Ovary (tissue), 10 donors: ENCODE measurements at places on chromosomes 7 and 10. TPM values are rescaled to one million over a fixed set of nuclear protein-coding genes. Genes with fewer than 3 reads are reported as not detected.
A peak's percentile ranks its signal among the peaks of the same experiment; 100 is the strongest.

DNA sequence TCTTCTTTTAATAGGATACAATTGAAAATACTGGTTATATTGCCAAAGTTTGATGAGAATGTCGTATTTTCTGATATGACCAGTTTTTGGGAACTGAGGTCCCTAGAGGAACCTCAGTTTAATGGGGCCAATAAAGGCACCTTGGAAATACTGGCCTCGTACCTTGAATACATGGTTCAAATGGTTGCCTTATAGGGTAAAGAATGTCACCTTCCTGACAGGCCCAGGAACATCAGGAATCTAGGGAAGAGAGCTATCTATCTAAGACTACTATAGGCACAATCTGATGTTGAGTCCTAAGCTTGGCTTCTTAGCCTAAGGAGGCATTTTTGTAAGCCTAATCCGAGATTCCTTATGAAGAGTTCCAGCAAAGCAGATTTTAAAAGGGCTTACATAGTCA, 9.3 kb downstream of the SHTN1 start:
- no peaks in the 10 kb centered on the region for H3K36me3 ChIP-seq
- no peaks in the 10 kb centered on the region for H3K27me3 ChIP-seq
- H3K4me3 ChIP-seq = no peak overlapping the region
- no peak overlapping the region for H3K27ac ChIP-seq

Gene PRR15
- 10.5 TPM for total RNA-seq

GRCh38 chr7:43385856-43386255, 197.1 kb upstream of the STK17A start:
- no peaks in the 10 kb centered on the region for H3K27me3 ChIP-seq
- no peak overlapping the region for H3K4me3 ChIP-seq
- no peak overlapping the region for H3K27ac ChIP-seq
- H3K36me3 ChIP-seq = no peaks in the 10 kb centered on the region
- DNase-seq = no peak

GRCh38 chr10:114537736-114538135, 120.3 kb downstream of the ABLIM1 start:
- no peaks in the 10 kb centered on the region for H3K36me3 ChIP-seq
- peaks cover 21% of the 10 kb centered on the region for H3K4me1 ChIP-seq
- no peaks in the 10 kb centered on the region for H3K27me3 ChIP-seq
- no peak overlapping the region for H3K4me3 ChIP-seq
- no peak for DNase-seq

- no peaks in the 10 kb centered on the region for H3K4me1 ChIP-seq
- no peaks in the 10 kb centered on the region for H3K36me3 ChIP-seq
- no peak overlapping the region for H3K27ac ChIP-seq
- no peaks in the 10 kb centered on the region for H3K27me3 ChIP-seq
These were observed 30.3 kb upstream of the TPK1 start for GRCh38 chr7:144866189-144866588.

- no peak overlapping the region for H3K27ac ChIP-seq
- H3K27me3 ChIP-seq = no peaks in the 10 kb centered on the region
- no peaks in the 10 kb centered on the region for H3K36me3 ChIP-seq
- DNase-seq = peak; percentile 61
- peaks cover 2% of the 10 kb centered on the region for H3K4me1 ChIP-seq
These were observed 110.6 kb upstream of the EFCAB10 start for GRCh38 chr7:105691680-105692564.

- no peaks in the 10 kb centered on the region for H3K36me3 ChIP-seq
- H3K4me3 ChIP-seq = no peak overlapping the region
- no peak for DNase-seq
These were observed 6.3 kb upstream of the DDIT4 start for GRCh38 chr10:72267381-72267780.

DNA sequence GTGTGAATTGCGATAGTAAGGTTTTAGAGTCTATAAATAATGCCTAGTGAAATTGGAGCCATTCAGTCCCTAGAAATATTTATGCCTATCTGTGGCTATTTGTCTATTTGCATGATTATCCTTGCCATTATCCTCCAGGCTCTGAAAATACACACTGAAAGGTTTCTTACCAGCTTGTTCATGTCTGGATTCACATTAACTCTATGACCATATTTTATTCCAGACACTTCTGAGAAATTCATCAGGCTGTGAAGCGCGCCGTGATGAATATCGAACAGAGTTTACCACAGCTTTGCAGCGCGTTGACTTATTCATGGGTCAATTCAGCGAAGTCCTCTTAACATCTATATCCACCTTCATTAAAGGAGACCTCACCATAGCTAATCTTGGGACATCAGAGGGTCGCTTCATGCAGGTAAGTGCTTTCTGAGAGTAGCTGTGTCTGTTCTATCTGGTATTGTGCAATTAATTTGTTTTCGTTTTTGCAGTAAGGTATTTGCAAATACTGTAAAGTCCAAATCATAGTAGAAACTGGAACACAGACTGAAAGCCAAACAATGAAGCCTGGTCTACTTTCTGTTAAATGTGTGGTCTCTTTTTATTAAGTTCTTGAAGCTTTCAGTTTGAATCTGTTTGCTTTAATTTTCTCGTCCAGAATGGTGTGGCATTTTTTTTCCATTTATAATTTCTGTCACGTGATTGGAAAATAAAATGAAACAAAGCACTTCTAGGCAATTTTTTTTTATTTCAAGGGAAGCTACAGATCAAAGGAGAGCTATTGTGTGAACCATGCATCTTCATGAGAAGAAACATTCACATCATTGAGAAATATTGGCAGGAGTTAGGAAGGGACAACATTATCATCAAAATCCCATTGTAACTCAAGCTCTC, 59.7 kb downstream of the MET start:
- H3K36me3 ChIP-seq = no peaks in the 10 kb centered on the region
- no peaks in the 10 kb centered on the region for H3K4me1 ChIP-seq
- no peak overlapping the region for H3K27ac ChIP-seq
- no peak overlapping the region for H3K4me3 ChIP-seq
- DNase-seq = no peak
- no peaks in the 10 kb centered on the region for H3K27me3 ChIP-seq

DNA sequence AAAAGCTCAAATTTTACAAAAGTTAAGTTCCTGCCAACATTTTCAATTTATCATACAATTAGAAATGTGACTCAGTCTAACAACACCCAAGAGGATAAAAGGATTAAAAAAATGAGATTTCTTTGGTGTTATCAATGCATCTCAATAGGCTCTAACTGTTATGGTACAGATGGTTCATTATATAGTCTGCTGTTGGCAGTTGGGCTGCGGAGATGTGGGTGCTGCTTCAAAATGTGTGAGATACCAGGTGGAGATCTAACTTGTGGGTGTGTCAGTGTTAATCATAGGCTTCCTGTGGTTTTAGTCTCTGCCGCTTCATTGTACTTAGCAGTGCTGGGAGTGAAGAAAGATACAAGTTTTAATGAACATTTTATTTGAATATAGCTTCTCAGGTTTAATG, 231.2 kb downstream of the EXOC4 start:
- H3K27me3 ChIP-seq = no peaks in the 10 kb centered on the region
- no peak for DNase-seq
- no peaks in the 10 kb centered on the region for H3K4me1 ChIP-seq
- H3K36me3 ChIP-seq = no peaks in the 10 kb centered on the region
- no peak overlapping the region for H3K27ac ChIP-seq
- no peak overlapping the region for H3K4me3 ChIP-seq

- H3K4me3 ChIP-seq = no peak overlapping the region
- no peaks in the 10 kb centered on the region for H3K27me3 ChIP-seq
- H3K4me1 ChIP-seq = no peaks in the 10 kb centered on the region
- H3K27ac ChIP-seq = no peak overlapping the region
- no peaks in the 10 kb centered on the region for H3K36me3 ChIP-seq
- no peak for DNase-seq
These were observed 485.3 kb downstream of the DNAJB6 start for GRCh38 chr7:157821959-157822687.

Gene OR6B1
- total RNA-seq = not detected

Gene OR9A2
- not detected for total RNA-seq

DNA sequence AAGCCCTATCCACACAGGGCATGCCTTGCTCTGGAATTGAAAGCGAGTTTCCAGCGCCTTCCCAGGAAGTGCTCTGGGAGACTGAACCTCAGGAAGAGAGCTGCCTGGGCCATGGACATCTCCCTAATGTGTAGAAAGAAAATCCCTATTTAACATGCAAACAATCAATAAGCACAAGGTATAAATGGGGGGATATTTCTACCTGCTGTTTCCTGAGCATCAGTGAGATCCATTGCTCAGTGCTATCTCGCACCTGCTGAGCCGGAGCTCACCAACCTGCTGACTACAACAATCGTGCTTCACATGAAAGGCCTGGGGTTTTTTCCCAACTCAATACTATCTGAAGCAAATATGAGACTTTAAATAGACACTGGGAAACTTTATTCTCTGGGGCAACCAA, 584.0 kb downstream of the GLRX3 start:
- H3K4me3 ChIP-seq = no peak overlapping the region
- no peak for DNase-seq
- no peaks in the 10 kb centered on the region for H3K27me3 ChIP-seq
- no peaks in the 10 kb centered on the region for H3K36me3 ChIP-seq
- H3K27ac ChIP-seq = no peak overlapping the region
- no peaks in the 10 kb centered on the region for H3K4me1 ChIP-seq

DNA sequence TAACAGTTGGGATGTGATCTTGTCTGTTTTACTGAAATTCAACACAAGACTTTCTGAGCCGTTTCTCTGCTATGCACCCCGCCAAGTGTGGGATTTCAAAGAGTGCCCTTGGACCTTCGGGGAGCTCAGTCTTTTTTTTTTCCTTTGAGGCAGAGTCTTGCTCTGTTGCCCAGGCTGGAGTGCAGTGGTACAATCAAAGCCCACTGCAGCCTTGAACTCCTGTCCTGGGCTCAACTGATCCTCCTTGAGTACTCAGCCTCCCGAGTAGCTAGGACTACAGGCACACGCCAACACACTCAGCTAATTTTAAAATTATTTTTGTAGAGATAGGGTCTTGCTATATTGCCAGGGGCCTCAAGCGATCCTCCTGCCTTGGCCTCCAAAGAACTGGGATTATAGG, 162.9 kb downstream of the BAMBI start:
- no peak for DNase-seq
- no peak overlapping the region for H3K4me3 ChIP-seq
- no peaks in the 10 kb centered on the region for H3K27me3 ChIP-seq
- no peak overlapping the region for H3K27ac ChIP-seq
- peaks cover 4% of the 10 kb centered on the region for H3K4me1 ChIP-seq

GRCh38 chr10:125722811-125723210, 3.3 kb downstream of the EDRF1 start:
- peaks cover 2% of the 10 kb centered on the region for H3K4me1 ChIP-seq
- H3K4me3 ChIP-seq = no peak overlapping the region
- H3K36me3 ChIP-seq = no peaks in the 10 kb centered on the region
- H3K27me3 ChIP-seq = no peaks in the 10 kb centered on the region
